ENCODE measurements at places on chromosomes 5 and 9.

DNA sequence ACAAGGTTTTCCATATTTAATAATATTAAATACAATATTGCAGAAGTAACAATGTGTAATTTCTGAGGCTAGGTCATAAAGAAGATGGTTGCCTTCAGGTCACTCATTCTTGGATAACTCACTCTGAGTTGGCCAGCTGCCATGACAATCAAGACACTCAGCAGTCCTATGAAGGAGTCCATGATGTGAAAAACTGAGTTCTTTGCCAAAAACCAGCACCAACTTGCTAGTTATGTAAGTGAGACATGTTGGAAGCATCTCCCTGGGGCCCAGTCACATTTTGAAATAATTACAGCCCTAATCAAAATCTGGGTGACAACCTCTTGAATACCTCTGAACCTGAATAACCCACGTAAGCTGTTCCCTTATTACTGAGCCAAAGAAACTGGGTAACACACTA, 453.2 kb downstream of the CDH18 start:
- DNase-seq: no peak
- no peak overlapping the region for H3K27ac ChIP-seq
- no peaks in the 10 kb centered on the region for H3K4me1 ChIP-seq

- H3K27me3 ChIP-seq: no peaks in the 10 kb centered on the region
- no peak overlapping the region for H3K27ac ChIP-seq
- DNase-seq: no peak
- H3K4me1 ChIP-seq: no peaks in the 10 kb centered on the region
- no peak overlapping the region for H3K4me3 ChIP-seq
Observed at GRCh38 chr5:123269851-123270250, 153.4 kb downstream of the CEP120 start.

- H3K4me3 ChIP-seq: no peak overlapping the region
- H3K27me3 ChIP-seq: no peaks in the 10 kb centered on the region
- no peaks in the 10 kb centered on the region for H3K36me3 ChIP-seq
- H3K4me1 ChIP-seq: no peaks in the 10 kb centered on the region
- H3K27ac ChIP-seq: no peak overlapping the region
- DNase-seq: no peak
Observed at GRCh38 chr5:158737536-158738027, 362.1 kb downstream of the EBF1 start.

- DNase-seq: no peak
- no peaks in the 10 kb centered on the region for H3K27me3 ChIP-seq
- no peak overlapping the region for H3K4me3 ChIP-seq
- no peaks in the 10 kb centered on the region for H3K36me3 ChIP-seq
- H3K4me1 ChIP-seq: no peaks in the 10 kb centered on the region
Observed at GRCh38 chr9:12091865-12092527, 601.2 kb upstream of the TYRP1 start.

DNA sequence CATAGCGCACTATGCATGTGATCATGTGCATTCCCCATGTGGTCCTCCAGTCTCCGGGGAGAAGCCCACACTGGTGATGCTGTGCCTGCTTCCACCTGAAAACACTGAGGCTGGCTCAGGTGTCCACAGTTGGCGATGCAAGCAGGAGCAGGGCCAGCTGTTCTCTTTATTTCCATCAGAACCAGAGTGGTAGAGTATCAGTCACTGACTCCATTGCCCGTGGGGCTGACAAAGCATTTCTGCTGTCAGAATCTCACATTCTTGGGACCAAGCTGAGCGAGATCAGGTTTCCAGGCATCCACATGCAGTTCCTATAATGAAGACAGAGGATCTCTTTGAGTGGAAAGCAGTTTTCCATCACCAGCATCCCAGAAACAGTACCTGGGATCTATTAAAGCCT, 52.5 kb downstream of the GADD45G start:
- H3K27me3 ChIP-seq: no peaks in the 10 kb centered on the region
- no peak overlapping the region for H3K27ac ChIP-seq
- peaks cover 11% of the 10 kb centered on the region for H3K4me1 ChIP-seq
- no peak overlapping the region for H3K4me3 ChIP-seq
- no peak for DNase-seq
- H3K36me3 ChIP-seq: no peaks in the 10 kb centered on the region

GRCh38 chr5:93604644-93605515, 21.9 kb downstream of the NR2F1 start:
- H3K4me1 ChIP-seq: peaks cover 6% of the 10 kb centered on the region
- DNase-seq: no peak
- no peaks in the 10 kb centered on the region for H3K36me3 ChIP-seq
- no peak overlapping the region for H3K4me3 ChIP-seq
- no peak overlapping the region for H3K27ac ChIP-seq

Measured in heart left ventricle (tissue), 16 donors.